ENCODE measurements at places on chromosomes 2 and 18. TPM values are rescaled to one million over a fixed set of nuclear protein-coding genes. Genes with fewer than 3 reads are reported as not detected.

Gene MGAT4A
- total RNA-seq: 9.5 TPM

GRCh38 chr18:61808286-61808685, 84.5 kb downstream of the RNF152 start:
- H3K36me3 ChIP-seq: no peaks in the 10 kb centered on the region
- no peak overlapping the region for H3K4me3 ChIP-seq
- H3K27me3 ChIP-seq: no peaks in the 10 kb centered on the region
- no peak overlapping the region for H3K27ac ChIP-seq

DNA sequence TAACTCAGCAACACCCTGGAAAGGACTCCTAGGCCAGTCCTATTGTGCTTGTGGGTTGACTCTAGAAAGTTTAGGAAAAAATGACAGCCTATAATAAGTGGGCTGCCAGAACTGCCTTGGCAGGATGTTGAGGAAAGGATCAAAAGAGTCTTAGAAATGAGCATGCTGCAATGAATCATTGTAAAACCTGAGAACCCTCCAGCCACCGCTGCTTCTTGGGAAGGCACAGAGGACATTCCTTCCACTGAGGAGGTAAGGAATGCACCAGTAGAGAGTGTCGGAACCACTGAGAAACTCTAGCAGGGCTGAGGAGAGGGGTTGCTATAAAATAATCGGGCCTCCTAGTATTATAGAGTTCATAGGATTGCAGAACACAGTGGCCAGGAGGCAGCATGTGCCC, 146.7 kb upstream of the SMIM21 start:
- H3K4me1 ChIP-seq: no peaks in the 10 kb centered on the region
- no peak overlapping the region for H3K27ac ChIP-seq
- H3K36me3 ChIP-seq: no peaks in the 10 kb centered on the region
- DNase-seq: no peak
- no peaks in the 10 kb centered on the region for H3K27me3 ChIP-seq

Gene SNORC
- 1.9 TPM for total RNA-seq

Gene CNTNAP5
- total RNA-seq: 4.5 TPM

- no peak overlapping the region for H3K27ac ChIP-seq
- H3K4me3 ChIP-seq: no peak overlapping the region
- peaks cover 18% of the 10 kb centered on the region for H3K4me1 ChIP-seq
- no peak for DNase-seq
These were observed 3.1 kb upstream of the TXNL4A start for GRCh38 chr18:79991494-79991893.

DNA sequence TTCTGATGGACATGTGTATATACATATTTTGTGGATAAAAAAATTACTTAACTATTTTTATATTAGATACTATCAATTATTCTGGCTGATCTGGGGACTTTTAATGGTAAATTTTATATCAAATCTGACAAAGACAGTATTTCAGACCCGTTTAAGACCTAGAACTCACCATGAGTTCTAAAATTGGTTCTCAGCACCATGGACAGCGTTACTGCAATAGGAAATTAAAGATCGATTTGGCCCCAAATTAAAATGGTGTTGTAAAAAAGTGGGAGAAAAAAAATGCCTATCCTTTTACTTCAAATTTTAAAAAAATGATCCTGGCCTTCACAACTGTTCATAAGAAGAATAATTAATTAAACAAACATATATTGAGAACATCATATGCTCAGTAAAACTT, 919 bp upstream of the SCN2A start:
- no peaks in the 10 kb centered on the region for H3K27me3 ChIP-seq
- no peaks in the 10 kb centered on the region for H3K4me1 ChIP-seq
- H3K36me3 ChIP-seq: no peaks in the 10 kb centered on the region
- DNase-seq: no peak
- no peak overlapping the region for H3K27ac ChIP-seq
- H3K4me3 ChIP-seq: no peak overlapping the region

Gene GAREM2
- total RNA-seq: 4.4 TPM

- H3K4me1 ChIP-seq: no peaks in the 10 kb centered on the region
- no peak overlapping the region for H3K4me3 ChIP-seq
- H3K27ac ChIP-seq: peak overlapping the region; percentile 68
- peak; percentile 48 for DNase-seq
- no peaks in the 10 kb centered on the region for H3K27me3 ChIP-seq
- H3K36me3 ChIP-seq: peaks cover 62% of the 10 kb centered on the region
These were observed 16.2 kb downstream of the ACTG2 start for GRCh38 chr2:73908689-73909652.

Gene SNTG2
- 2.8 TPM for total RNA-seq

DNA sequence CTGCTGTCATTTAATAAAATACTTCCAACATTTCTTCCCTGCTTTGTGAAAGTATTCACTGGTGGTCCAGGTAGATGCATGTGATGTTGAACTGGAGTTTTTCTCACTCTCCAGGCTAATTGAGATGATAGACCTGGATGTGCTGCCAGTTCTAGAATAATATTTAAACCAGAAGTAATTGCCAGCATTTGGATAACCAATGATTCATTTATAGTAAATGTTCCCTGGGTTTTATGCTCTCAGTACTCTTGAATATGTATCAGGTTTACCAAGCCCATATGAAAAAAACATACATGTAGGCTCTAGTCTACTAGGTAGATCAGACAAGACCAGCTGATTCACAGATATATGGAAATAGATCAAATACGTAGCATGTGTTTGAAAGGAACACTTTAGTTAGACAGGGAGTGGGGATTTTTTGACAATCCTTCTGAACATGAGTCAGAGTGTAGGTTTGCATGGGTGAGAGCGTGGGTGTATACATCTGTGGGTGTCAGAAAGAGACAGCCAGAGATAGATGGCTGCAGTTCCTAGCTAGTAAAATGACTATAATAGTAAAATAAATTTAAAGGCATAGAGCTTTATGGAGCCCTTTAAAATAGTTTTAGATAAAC, 115.1 kb downstream of the NAB1 start:
- DNase-seq: no peak
- H3K36me3 ChIP-seq: no peaks in the 10 kb centered on the region

- no peaks in the 10 kb centered on the region for H3K4me1 ChIP-seq
- no peak overlapping the region for H3K27ac ChIP-seq
- no peaks in the 10 kb centered on the region for H3K36me3 ChIP-seq
- H3K4me3 ChIP-seq: no peak overlapping the region
- no peaks in the 10 kb centered on the region for H3K27me3 ChIP-seq
- no peak for DNase-seq
These were observed 385.5 kb downstream of the RND3 start for GRCh38 chr2:150101947-150102346.

DNA sequence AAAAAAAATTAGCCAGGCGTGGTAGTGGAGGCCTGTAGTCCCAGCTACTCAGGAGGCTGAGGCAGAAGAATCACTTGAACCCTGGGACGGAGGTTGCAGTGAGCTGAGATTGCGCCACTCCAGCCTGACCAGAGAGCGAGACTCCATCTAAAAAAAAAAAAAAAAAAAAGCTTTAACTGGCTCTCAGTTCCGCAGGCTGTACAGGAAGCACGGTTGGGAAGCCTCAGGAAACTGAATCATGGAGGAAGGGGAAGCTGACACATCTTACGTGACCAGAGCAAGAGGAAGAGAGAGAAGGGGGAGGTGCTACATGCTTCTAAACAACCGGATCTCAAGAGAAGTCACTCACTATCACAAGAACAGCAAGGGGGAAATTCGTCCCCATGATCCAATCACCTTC, 505.6 kb upstream of the SLC8A1 start:
- no peak for DNase-seq
- no peak overlapping the region for H3K4me3 ChIP-seq
- H3K36me3 ChIP-seq: no peaks in the 10 kb centered on the region
- no peaks in the 10 kb centered on the region for H3K4me1 ChIP-seq

GRCh38 chr2:31476511-31477180, 62.1 kb upstream of the XDH start:
- H3K36me3 ChIP-seq: no peaks in the 10 kb centered on the region
- no peaks in the 10 kb centered on the region for H3K27me3 ChIP-seq
- H3K4me1 ChIP-seq: no peaks in the 10 kb centered on the region
- H3K27ac ChIP-seq: no peak overlapping the region
- DNase-seq: no peak

- no peak for DNase-seq
- H3K27me3 ChIP-seq: no peaks in the 10 kb centered on the region
- no peak overlapping the region for H3K27ac ChIP-seq
- H3K4me1 ChIP-seq: no peaks in the 10 kb centered on the region
- H3K36me3 ChIP-seq: no peaks in the 10 kb centered on the region
These were observed 45.9 kb upstream of the ATP5MC3 start for GRCh38 chr2:175227393-175227792.

Gene ERFE
- not detected for total RNA-seq

DNA sequence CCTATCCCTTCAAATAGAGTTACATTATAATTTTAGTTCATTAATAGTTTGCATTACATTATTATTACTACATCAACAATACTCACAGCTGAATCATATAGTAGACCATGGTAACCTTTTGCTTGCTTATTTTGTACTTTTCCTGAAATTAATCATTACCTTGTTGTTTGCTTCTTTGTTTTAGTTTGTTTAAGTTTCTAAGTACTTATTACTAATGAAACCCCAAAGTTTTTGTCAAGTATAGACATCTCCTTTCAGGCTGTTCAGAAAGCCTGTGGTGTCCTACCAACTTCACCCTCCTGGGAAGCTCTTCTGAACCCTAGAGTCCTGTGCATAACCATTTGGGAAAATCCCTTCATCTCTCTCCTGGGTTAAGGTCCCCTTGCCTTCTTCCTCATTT, 43.5 kb upstream of the LAPTM4A start:
- DNase-seq: no peak
- H3K27me3 ChIP-seq: no peaks in the 10 kb centered on the region
- H3K36me3 ChIP-seq: no peaks in the 10 kb centered on the region
- H3K4me1 ChIP-seq: peaks cover 22% of the 10 kb centered on the region

Gene RNPEPL1
- total RNA-seq: 23.1 TPM

GRCh38 chr2:33378556-33379210, 97.8 kb upstream of the RASGRP3 start:
- no peaks in the 10 kb centered on the region for H3K4me1 ChIP-seq
- no peak overlapping the region for H3K4me3 ChIP-seq
- no peak overlapping the region for H3K27ac ChIP-seq
- H3K27me3 ChIP-seq: no peaks in the 10 kb centered on the region

- no peaks in the 10 kb centered on the region for H3K27me3 ChIP-seq
- no peak for DNase-seq
- no peak overlapping the region for H3K4me3 ChIP-seq
- H3K36me3 ChIP-seq: peaks cover 47% of the 10 kb centered on the region
- H3K27ac ChIP-seq: no peak overlapping the region
These were observed 37.4 kb downstream of the MEIS1 start for GRCh38 chr2:66472225-66472843.

- H3K27me3 ChIP-seq: no peaks in the 10 kb centered on the region
- H3K27ac ChIP-seq: no peak overlapping the region
- no peak overlapping the region for H3K4me3 ChIP-seq
- no peak for DNase-seq
- H3K36me3 ChIP-seq: no peaks in the 10 kb centered on the region
These were observed 96.0 kb downstream of the COMMD1 start for GRCh38 chr2:62001431-62001830.

- H3K4me1 ChIP-seq: no peaks in the 10 kb centered on the region
- DNase-seq: no peak
- no peaks in the 10 kb centered on the region for H3K36me3 ChIP-seq
These were observed 52.7 kb upstream of the LAMA1 start for GRCh38 chr18:7170292-7170691.

DNA sequence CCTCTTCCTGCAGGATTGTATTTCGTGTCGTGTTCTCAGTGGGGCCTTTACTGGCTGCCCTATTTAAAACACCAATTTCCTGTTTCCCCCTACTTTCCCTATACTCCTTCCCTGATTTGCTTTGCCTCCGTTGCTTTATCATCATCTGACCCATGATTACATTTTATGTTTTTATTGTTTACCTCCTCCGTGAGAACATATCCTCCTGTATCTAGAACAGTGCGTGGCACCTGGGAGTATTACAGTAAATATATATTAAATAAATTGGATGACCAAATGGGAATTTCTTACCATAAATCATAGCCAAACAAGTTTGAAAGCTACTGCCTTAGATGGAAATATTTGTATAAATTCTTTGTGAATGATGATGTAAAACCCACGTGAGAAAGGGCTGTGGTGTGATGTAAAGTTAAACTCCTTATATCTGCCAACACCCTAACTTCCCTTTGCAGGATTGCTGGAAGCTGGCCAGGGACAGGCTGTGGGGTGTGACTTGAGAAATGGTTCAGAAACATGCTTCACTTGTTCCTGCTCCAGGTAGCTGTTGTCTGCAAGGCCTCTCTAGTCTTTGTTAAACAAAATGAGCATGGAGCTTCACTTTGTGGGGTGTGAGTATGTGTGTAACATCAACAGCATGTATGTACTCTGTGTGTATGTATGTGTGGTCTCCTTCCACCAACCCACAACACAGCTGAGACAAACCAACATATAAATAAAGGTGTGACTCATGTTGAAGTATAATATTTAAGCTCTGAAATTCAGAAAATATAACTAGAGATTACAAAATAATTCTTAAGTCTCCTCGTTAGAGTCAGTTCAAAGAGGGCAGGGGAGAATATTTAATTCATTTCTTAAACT, 40.3 kb downstream of the LHCGR start:
- peak; percentile 76 for DNase-seq
- H3K27ac ChIP-seq: peak overlapping the region; percentile 73
- H3K4me1 ChIP-seq: peaks cover 23% of the 10 kb centered on the region
- H3K4me3 ChIP-seq: no peak overlapping the region
- H3K27me3 ChIP-seq: no peaks in the 10 kb centered on the region

DNA sequence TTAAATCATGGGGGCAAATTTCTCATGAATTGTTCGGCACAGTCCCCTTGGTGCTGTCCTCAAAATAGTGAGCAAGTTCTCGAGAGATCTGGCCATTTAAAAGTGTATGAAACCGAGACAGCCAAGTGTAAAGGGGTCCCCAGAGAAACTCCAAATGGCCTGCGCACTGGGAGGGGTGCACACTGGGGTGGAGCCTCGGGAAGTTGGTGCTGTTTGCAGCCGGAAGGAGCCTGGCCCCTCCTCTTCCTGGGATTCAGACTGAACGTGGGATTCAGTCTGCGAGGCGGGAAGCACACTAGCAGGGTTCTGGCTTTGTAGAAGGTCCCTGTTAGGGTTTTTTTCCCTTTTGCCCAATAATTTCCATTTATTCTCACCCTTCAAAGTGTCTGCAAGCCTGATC, 48.8 kb downstream of the RABL2A start:
- H3K27ac ChIP-seq: no peak overlapping the region
- no peaks in the 10 kb centered on the region for H3K4me1 ChIP-seq
- H3K4me3 ChIP-seq: no peak overlapping the region
- no peaks in the 10 kb centered on the region for H3K27me3 ChIP-seq
- DNase-seq: no peak
- no peaks in the 10 kb centered on the region for H3K36me3 ChIP-seq

DNA sequence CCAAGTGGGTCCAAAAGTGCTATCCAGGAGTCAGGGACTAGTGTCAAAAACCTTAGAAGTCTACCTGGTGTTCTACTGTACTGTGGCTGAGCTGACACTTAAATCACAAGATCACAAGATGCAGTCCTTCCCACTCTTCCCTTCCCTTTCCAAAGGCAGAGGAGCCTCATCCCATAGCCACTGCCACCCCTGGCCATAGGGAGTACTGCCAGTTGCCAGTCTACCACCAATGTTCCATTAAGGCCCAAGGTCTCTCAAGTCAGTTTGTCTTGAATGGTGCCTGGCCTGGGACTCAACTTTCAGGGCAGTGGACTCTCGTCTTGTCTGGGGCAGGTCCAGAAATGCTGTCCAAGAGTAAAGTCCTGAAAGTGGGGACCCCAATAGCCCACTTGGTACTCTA, 585.6 kb downstream of the NUP35 start:
- no peak for DNase-seq
- H3K4me3 ChIP-seq: no peak overlapping the region
- no peak overlapping the region for H3K27ac ChIP-seq
- H3K27me3 ChIP-seq: no peaks in the 10 kb centered on the region

- H3K27me3 ChIP-seq: no peaks in the 10 kb centered on the region
- H3K4me3 ChIP-seq: no peak overlapping the region
- H3K4me1 ChIP-seq: no peaks in the 10 kb centered on the region
- no peak overlapping the region for H3K27ac ChIP-seq
- no peaks in the 10 kb centered on the region for H3K36me3 ChIP-seq
These were observed 194.1 kb upstream of the FANCL start for GRCh38 chr2:58435246-58435645.
